Choroid plexus epithelial cell (primary cell): ENCODE measurements at places on chromosomes 12 and 14.

- DNase-seq, result no peak
Measured at GRCh38 chr14:84025106-84026012, 1504.6 kb upstream of the FLRT2 start.

GRCh38 chr14:61574514-61574807 lies 120.9 kb upstream of the HIF1A start:
- no peak for DNase-seq

GRCh38 chr14:90536092-90536491 lies 139.3 kb downstream of the CALM1 start:
- DNase-seq, result no peak

DNA sequence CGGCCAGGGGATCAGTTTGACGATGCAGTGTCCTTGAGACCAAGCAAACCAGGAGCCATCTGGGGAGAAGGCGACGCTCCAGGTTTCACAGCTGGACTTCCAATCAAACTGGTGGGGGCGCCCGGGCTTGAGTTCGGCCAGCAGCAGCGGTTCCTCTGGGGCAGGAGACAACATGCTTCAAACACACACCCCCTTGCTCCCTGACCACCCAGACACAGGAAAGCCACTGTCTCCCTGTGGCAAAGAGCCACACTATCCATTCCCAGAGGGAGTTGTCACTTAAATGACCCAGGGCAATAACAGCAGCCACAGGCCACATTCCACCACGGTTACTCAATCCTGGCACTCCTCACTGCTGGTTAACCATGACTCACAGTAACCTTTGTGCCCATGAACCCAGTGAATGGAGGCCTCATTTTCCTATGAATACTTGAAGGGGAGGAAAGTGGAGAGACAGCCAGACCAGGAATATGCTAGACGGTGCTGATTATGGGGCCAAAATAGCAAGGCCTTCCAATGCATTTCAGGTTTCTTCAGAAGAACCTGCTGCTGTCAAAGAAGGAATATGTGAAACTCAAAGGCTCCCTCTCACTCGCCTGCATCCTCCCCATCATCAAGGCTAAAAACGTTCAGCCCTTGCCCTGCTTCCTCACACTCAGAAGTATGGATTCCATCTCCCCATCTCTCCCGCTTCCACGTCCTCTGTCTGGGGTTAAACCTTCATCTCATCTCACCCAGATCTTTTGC lies 8.5 kb downstream of the WSB2 start:
- DNase-seq, result peak; percentile 92

DNA sequence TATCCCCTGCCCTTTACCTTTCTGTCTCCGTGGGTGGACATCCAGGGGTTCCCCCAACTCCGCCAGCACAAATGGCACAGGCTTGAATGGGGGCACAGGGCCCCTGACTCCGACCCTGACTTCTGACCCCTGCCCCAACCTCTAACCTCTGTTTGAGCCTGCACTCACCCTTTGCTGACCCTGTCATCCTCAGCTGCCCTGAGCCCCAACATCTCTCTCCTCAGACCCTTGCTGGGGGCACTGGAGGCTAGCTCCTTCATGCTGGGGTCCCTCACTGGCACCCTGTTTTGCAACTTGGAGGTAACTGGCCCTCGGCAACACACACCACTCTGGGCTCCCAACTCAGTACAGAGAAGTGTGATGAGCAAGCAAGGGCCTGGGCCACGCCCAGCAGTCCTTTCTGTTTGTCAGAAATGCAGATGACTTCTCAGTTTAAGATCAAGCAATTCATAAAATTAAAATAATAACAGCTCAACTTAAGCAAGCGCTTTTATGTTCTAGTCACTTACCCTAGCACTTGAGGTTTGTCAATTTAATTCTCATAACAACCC lies 2.1 kb downstream of the IFI27 start:
- no peak for DNase-seq

DNA sequence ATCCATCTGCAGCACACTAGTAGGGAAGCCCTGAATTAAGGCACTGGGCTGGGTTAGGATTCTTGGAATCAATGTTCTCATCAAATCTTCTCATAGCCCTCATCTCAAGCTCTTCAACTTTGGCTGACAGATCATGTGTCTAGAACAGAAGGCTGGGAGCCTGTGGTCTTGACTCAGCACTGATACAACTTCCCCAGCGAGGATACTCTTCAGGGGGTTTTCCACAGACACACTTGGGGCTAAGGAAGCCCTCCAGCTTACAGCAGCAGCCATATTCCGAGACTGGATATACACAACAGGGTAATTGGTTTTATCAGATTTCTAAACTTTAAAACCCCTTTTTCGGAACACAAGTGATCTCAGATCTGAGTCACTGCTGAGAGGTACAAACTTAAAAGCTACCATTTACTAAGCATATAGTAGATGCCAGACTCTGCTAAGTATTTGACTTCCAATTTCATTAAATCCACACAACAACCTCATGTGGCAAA lies 3.5 kb downstream of the FMNL3 start:
- DNase-seq, result peak; percentile 88

DNA sequence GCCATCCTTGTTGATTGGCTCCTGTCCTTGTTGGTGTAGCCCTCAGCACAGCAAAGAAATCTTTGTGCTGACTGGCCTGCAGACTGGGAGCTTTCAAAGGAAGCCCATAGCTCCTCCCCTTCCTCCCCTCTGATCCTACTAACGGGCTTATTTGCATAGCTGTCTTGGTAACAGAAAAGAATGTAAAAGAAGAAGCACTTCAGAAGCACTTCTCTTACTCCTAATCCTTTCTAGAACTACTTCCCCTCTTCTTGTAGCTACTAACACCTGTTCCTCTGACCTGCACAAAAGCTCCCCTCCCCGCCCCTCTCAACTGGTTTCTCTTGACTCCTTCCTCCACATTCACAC lies 14.3 kb upstream of the RIC8B start:
- peak; percentile 57 for DNase-seq
